ENCODE measurements at places on chromosomes 16 and 17.

DNA sequence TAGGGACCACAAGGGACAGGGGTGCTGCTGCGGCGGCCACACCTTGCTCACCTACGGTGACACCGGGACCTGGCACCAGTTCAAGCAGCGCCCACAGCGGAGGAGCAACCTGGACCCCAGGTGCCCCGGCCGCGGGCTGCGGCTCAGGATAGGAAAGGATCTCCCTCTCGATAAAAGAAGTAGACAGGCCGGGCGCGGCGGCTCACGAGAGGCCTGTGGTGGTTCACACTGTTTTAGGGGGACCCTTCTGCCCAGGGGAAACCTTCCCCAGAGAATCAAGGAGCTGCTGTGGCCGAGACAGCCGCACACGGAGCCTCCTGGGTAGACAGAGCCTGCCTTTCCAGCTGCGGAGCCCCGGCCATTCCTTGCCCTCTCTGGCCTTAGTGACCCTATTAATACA lies 17.9 kb upstream of the ATP2A3 start:
- DNase-seq: no peak

GRCh38 chr16:30777591-30778297 lies 9.3 kb downstream of the ZNF629 start:
- no peak for DNase-seq

GRCh38 chr16:25692742-25693508 lies 1.2 kb downstream of the HS3ST4 start:
- DNase-seq: no peak

- no peak for DNase-seq
Measured at GRCh38 chr16:11177578-11178160, 78.3 kb downstream of the SOCS1 start.

DNA sequence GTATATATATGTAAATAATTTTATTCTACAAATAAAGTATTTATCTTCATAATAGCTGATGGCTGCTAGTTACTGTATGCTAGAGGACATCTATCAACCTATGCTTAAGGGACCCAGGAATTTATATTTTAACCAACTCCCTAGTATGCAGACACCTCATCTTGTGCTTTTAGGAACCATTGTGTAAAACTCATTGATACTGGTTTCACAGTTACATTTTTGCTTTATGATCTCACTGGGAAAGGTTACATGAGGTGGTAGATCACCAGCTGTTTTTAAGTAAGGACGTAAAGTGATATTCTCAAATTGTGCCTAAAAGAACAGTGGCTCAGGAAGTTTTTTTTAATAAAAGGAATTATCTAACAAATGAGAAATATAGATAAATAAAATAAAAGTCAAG lies 56.4 kb downstream of the VMP1 start:
- no peak for DNase-seq

DNA sequence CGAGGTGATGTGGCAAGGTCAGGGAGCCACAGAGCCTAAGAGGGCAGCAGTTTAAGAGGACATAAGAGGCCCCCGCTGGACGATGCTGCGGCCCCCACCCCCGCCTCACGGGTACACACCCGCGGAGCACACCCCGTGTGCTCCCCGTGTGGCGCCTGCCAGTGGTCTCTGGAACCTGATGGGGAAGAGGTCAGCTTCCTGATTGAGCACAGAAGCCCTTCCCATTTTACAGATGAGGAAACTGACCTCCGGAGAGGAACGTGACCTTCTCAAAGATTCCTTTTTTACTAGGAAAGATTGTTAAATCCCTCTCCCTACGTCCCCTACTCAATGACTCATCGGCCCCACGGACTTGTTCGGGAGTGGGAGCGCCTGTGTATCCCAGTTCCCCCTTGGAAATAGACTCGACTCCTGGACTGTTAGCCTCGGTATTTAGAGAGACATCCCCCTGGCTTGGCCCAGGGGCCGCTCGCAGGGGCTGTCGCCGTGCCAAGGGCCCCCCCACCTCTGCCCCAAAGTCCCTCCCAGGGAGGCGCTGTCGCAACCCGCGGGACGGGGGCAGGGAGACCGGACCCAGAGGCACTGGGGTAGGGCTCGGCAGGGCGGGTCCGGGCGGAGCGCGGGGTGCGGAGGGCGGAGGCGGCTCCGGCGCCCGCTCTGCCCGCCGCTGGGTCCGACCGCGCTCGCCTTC lies at the start of gene ABCC3:
ABCC3 (plus strand) TSS at position 658 of the 691 bp plus-strand sequence. CDS start 56 bp downstream, outside the sequence.
- DNase-seq: no peak
